Caudate nucleus (tissue), 63 donors: ENCODE measurements at places on chromosomes 5 and 9.

DNA sequence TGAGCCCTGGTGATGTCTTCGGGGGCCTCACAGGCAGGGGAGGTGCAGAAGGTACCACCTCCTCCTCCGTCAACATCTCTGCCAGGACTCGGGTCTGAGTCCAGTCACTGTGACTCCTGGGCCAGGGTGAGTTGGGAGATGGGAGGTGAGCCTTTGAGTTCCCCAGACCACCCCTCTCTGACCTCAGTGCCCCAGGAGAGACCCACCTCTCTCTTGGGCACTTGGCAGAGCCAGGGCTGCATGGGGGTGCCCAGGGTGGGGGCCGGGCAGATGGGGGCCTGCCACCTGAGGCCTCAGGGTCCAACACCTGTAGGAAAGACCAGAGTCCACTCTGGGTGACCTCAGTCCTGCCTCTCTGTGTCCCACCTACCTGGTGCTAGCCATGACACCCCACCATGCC lies 6.8 kb downstream of the KIF12 start:
- no peak for DNase-seq

DNA sequence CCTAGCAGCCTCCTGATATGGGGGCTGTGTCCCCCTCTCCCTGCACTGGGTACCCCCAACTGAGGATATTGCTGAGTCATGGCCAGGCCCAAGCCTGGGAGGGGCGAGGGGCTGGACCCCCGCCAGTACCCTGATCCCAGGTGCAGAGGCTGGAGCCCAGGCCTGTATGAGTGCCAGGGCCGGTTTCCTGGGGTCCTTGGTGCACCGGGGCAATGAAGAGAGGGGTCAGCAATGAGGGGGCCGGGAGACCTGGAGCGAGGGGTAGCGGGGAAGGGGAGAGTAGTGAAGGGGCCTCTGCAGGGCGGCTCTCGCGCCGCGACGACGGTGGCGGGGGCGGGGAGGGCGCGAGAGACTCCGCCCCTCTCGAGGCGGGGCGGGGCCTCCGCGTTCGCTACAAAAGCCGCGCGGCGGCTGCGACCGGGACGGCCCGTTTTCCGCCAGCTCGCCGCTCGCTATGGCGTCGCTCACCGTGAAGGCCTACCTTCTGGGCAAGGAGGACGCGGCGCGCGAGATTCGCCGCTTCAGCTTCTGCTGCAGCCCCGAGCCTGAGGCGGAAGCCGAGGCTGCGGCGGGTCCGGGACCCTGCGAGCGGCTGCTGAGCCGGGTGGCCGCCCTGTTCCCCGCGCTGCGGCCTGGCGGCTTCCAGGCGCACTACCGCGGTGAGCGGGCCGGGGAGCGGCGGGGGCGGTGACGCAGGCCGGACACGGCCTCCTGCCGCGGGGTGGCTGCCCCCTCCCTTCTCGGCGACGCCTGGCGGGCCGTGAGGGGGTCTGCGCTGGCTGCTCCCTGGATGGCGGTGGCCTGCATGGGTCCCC lies at the start of gene SQSTM1:
SQSTM1 (plus strand) TSS at position 423 of the 815 bp plus-strand sequence; CDS start at position 455, 32 bp downstream.
- no peak for DNase-seq

DNA sequence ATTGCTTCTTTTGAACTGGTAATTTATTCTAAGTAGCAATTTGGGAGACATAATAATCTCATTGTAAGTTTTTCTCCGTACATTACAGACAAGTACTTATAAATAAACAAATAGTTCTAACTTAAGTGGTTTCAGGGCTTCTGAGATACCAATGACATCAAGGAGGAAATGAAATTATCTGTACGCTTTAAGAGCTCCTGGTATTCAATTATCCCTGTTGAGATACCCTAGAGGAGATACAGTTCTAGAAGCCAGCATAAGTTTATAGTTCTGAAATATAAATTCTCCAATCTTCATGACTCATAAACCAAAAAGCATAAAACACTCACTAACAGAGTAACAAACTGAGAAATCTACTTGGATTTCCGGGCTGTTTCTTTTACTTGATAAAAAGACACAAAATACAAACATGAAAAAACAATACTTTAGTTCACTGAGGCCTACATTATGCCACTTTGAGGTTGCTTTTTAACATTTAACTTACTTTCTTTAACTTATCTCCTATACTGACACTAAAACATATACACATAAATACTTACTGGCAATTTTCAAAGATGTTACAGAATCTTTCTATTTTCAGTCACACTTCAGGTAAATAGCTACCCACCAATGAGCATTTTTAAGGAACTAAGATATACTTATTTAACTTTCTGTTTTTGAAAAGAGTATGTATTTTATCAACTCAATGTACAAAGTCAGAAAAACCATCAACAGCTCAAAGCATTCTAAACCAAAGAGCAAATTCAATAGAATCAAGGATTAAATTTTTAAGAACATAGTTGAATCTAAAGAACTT lies 7.5 kb downstream of the DCTN4 start:
- no peak for DNase-seq

- no peak for DNase-seq
These were observed 109.3 kb downstream of the DAPK1 start for GRCh38 chr9:87606841-87607521.

GRCh38 chr9:127720031-127720864 lies 4.4 kb downstream of the TTC16 start:
- DNase-seq = no peak

GRCh38 chr5:34886392-34887119 lies 28.7 kb downstream of the RAD1 start:
- DNase-seq = no peak

GRCh38 chr5:124844371-124844920 lies 98.0 kb upstream of the ZNF608 start:
- no peak for DNase-seq

- no peak for DNase-seq
These were observed 1314.1 kb upstream of the C9orf72 start for GRCh38 chr9:28887188-28887884.

DNA sequence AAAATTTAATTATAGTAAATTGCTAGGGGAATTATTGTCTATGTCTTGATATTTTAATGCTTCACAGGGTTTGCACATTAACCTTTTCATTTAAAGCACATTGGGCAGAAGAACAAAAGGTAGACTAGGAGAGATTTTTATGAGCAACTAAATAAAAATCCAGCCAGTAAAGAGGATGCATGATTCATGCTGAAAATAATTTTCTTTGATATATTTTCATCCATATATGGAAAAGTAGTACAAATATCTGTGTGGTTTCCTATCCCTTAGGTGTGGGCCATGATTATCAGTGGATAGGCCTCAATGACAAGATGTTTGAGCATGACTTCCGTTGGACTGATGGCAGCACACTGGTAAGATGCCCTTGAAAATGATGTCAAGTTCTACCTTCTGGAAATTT lies 83.1 kb downstream of the VCAN start:
- DNase-seq = no peak

DNA sequence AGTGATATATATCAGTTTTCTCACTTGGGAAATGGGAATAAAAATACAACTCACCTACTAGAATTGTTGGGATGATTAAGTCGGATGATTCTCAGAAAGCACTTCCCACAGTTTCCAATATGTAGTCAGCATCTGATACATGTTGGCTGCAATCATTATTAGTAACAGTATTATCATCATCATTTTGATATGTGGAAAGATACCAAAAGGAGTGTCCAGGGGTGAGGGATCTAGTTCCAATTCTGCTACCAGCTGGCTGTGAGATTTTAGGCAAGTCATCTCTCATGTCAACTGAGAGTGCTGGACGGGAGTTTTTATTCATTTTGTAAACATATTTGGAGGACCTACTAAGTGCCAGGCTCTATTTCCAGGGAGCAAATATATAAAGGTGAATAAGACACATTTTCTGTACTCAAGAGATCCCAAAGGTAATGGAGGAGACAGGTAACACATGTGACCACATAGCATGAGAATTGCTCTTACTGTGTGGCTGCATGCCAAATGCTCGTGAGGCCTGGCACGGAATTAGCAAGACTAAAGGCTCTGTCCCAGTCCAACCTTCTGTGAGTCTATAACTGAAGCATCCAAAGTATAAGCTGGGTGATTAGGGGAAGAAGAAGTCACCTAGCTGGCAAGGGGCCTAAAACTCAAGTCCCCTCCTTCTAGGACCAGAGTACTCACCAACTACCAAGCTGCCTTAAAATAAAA lies 83.0 kb downstream of the GRIA1 start:
- no peak for DNase-seq

- DNase-seq = no peak
These were observed 10.2 kb downstream of the C9orf50 start for GRCh38 chr9:129610473-129611306.

DNA sequence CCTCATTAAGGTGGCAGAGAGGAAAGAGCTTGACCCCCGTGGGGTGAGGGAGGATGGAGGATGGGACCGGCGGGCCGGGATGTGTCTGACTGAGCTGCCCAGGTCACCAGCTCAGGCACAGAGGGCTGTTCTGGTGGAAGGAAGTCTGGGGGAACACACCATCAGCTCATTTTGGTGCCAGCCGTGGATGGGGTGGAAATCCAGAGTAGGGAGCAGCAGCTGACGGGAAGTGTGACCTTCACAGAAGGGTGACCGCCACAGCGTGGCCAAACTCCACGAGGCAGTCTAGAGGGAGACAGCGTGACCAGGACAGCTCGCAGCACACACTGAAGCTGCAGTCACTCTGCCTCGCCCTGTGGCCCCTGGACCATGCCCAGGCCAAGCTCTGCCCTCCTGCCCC lies 45.3 kb upstream of the PHYKPL start:
- no peak for DNase-seq

DNA sequence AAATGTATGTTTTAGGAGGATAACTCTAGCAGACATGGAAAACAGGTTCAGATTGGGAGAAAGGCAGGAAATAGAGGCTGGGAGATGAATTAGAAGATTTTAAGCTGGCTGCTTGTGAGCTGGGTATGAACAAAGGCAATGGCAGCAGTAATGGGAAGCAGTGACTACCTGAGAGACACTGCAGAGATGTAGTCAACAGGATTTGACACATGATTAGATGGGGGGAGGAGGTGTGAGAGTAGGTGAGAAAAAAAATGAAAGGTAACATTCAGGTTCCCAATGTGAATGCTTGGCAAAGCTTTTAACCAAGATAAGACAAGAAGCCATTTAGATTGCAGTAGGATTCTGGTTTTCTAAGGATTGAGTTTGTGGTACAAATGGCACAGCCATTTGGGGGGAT lies 22.8 kb upstream of the IFNE start:
- no peak for DNase-seq

GRCh38 chr9:78021697-78022096 lies 9.9 kb downstream of the GNAQ start:
- no peak for DNase-seq

DNA sequence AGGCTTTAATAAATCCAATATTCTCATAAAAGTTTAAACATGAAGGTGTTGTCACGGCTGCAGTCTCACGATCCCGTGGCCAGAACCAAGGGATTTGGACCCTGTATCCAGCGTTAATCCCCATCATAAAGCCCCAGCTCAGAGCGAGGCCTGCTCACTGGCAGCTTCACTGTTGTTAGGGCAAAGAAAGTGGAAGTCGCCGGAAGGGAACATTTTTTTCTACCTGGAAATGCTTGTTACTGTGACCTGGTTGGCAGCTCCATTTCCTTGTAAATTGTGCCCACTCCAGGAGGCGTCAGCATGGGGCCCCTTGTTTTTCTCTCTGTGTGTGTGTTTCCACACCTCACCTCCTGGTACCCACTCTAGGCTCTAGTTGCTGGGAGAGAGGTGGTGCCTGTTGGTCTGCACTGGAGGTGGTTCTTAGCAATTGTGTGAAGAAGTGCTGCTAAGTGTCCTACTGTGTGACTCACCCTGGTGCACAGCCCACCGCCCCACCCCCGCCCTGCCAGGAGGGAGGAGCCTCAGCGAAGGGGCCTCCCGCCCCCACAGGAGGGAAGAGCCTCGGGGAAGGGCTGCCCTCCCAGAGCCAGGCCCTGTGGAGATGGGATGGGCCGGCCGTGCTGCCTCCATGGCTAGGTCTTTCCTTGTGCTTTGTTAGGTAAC lies 105.1 kb downstream of the EHMT1 start:
- no peak for DNase-seq

DNA sequence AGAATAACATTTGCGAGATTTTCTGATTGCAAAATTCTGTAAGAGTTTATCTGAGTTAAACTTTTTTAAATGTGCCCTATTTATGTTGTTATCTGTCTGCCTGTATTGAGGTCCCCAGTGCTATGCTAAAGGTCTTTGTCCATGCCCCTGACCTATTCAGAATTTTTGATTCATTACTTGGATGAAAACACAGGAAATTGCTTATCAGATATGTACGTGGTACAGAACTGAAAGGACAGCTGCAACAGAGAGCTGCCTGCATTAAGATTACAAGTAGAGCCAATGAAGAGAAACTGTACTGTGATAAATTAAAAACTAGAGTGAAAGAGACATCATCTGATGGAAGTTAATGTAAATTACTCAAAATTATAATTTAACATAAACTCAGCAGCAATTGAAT lies 408.8 kb downstream of the ADGRV1 start:
- no peak for DNase-seq

DNA sequence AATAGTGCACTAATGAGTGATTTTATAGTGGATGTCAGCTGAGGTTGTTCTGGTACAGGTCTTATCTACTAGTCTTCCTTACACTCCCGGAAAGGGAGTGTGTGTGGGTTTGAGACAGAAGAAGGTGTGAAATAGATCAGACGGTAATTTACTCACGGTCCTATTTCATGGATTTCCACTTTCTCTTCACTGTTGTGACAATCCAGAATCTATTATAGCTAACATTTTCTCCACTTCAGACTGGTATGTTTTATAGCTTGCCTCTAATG lies 7.0 kb upstream of the C9 start:
- DNase-seq = no peak

- DNase-seq = no peak
These were observed 59.0 kb downstream of the PTTG1 start for GRCh38 chr5:160480652-160481051.

GRCh38 chr5:112174959-112175594 lies 244.0 kb downstream of the EPB41L4A start:
- no peak for DNase-seq

DNA sequence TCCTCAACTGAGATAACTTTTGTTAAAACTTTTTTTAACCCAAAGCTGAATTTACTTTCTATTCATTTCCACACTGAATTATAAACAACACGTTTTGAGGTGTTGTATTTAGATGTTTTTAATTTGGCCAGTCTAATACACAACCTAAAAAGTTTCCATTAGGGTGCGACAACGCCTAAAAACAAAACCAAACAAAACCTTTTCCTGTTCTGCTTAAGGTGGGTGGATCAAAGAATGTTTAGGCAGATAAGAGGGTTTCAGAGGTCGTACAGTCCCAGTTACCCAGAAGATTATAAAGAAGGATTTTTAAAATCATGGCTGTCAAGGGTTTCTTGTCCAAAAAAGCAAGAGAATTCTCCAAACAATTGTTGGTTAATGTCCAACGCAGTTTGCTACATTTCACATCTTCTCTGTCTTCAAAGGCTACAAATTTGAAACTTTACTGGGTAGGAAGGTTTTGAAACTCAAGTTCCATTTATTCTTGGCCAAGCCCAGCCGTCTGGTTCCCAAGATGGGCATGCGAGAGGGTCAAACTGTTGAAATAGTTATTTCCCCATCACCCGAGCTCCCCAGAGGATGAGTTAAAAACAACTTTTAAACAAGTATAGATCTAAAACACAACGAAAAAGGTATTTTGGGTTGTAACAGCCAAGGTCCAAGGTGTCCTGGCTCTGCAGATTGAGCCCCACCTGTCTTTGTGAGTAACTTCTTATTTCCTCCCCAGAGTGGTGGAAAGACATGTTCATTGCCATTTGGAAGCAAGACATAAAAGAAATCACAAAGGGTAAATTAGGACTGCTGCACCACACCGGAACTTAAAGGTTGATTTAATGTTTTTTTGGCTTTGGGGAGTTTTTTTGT lies 122.8 kb upstream of the MAP3K1 start:
- DNase-seq = no peak
